Tibial nerve (tissue), 4 donors: ENCODE measurements at places on chromosomes 3 and 15. TPM values are rescaled to one million over a fixed set of nuclear protein-coding genes. Genes with fewer than 3 reads are reported as not detected.
A peak's percentile ranks its signal among the peaks of the same experiment; 100 is the strongest.

GRCh38 chr15:78943692-78944091 is 1.2 kb downstream of the CTSH start:
- no peak for DNase-seq

DNA sequence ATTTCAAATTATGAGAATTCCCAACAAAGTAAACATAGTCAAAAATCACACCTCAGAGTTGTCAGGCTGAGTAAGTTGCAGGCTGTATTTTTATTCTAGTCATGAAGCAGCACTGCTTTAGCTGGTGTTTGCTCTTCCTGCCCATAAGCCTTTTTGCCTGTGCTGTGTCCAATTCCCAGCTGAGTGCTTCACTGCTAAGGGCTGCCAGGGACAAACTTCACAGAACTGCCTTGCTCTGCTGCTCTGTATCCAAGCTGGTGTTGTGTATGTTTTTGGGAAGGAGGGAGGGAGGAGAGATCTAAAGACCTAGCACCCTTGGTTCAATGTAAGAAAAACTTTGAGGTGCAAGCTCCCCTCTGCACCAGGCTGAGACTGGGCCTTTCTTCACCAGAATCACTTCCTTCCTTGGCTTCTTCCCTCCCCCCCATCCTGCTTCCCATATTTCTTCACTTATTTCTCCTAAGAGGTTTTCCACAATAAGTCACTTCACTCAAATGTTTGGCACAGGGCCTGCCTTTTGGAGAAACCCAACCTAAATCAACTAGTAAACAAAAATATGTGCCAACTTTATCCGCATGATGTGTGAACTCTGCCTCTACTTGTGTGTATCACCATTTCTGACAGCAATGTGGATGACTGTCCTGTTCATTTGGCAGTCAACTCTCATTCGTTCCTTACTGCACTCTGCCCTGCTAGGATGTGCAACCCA is 156.1 kb downstream of the TBL1XR1 start:
- DNase-seq = peak; percentile 37

GRCh38 chr3:171453180-171453886 is 6.9 kb downstream of the TNIK start:
- no peak for DNase-seq

DNA sequence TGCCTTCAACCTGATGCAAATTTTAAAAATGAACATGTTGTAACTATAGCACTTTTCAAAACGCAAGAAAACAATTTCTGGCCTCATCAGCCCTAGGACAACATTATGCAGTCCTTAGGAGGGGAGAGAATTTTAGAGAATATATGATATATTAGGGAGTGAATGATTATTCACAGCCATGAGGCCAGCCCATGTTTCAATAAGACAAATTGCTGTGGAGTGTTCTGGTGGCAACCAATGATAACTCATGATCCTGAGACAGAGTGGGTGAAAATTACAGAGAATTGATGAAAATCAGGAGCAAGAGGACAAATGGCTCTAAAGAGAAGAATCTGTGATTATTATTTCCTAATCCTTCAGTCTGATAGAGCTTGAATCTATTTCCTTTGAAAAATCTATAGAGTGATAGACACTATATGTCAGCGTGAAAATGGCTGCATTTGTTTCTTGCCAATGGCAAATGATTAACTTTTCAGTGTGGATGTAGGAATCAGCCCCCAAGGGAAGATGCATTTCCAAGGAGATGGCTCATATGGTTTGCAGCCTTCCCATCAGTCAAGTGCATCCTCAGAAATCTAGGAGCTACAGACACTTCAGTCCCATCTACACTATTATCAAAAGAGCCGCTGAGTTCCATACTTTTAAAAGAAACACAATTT is 761.0 kb upstream of the ARRDC4 start:
- no peak for DNase-seq

DNA sequence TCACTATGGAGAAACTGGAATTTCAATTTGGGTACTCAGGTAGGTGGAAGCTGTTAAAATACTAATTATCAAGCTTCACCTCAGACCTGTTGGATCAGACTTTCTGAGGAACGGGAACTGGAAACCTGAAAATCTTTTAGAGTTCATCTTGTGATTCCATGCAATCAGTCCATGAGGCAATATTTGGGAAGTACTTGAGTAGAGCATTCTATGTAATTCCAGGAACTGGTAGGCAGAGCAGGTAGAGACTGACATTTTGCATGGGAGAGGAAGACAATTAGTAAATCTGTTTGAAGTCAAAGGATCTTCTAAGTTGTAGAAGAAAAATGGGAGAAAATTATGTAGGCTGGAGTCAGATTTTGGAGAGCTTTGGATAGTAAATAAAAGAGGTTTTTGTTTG is 43.1 kb downstream of the FGF7 start:
- DNase-seq = no peak

DNA sequence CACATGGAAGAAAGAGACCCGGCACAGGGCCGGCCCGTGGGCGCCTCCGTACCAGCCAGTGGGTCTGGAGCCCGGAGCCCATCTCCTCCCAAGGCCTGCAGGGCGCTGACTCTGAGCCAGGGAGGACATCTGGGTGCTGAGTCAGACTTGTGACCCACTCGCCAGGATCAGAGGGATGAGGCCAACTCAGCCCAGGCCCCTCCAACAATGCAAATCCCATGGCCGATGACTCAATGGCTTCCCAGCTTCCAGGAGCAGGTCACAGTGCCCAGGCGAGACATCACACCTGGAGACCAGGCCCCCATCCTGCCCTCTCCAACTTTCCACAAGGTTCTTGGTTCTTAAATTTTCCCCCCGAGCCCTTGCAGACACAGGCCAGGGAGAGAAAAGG is 95.1 kb downstream of the LRIG1 start:
- DNase-seq = no peak

DNA sequence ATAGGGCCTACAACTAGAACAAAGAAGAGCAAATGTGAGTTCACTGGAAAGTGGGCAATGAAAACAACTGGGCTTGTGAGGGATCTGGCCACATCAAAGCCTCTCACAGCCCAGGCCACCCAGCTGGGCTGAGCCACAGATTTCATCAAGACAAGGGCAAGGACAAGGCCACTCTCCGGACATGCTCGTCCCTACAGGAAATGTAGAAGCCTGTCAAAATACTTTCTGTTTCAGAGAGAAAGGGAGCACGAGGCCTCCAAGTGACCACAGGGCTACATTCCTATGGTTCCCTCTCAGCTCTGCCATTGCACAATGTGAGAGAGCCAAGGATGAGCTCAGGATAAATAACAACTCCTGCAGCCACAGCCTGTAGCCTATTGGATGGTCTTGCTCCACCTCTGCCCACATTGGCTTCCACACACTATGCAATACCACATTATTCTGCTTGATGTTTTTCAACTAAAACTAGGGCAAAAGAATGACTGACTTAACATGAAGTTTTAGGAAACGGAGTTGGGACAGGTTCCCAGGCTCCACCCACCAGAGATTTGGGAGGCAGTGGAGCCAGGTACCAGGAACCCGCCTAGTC is 12.1 kb downstream of the TBC1D2B start:
- peak; percentile 89 for DNase-seq

DNA sequence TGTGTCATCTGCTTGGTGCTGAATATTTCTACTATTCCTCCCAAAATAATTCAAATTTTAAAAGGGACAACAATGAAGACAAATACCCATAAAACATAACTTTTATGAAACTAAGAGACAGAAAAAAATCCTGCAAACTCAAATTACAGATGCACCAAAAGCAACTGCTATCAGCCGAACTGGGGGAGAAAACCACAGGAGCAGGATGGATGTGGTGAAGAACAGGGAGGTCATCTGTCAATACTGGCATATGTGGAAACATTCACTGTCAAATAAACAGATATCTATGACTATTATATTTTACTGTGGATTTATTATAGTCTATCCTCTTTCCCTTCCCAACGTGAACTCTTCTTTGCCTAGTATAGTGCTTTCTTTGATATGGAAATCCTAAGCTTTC is 53.3 kb upstream of the CPOX start:
- DNase-seq = no peak

- no peak for DNase-seq
Measured at GRCh38 chr3:76724706-76725105, 315.2 kb upstream of the ROBO2 start.

DNA sequence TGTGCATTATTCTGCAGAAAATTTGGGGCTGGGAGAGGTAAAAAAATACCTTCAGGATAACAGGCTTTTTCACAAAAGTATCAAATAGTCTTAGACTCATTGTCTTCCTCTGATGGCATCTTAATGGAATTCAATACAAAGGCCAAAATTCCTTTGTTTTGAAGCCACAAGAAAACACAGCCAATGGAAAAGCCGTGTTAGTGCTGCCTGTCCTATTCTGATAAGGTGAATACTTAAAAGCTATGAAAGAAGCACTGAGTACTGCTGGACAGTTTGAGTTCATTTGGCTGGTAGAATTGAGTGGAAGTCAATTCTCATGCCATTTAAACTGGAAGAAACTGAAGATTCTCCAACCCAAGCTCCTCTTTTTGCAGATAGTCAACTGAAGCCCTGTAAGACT is 395.3 kb upstream of the TPRG1 start:
- no peak for DNase-seq

- no peak for DNase-seq
Measured at GRCh38 chr3:50245251-50245745, 9.3 kb downstream of the GNAI2 start.

GRCh38 chr15:30878515-30878914 is 25.2 kb upstream of the FAN1 start:
- no peak for DNase-seq

DNA sequence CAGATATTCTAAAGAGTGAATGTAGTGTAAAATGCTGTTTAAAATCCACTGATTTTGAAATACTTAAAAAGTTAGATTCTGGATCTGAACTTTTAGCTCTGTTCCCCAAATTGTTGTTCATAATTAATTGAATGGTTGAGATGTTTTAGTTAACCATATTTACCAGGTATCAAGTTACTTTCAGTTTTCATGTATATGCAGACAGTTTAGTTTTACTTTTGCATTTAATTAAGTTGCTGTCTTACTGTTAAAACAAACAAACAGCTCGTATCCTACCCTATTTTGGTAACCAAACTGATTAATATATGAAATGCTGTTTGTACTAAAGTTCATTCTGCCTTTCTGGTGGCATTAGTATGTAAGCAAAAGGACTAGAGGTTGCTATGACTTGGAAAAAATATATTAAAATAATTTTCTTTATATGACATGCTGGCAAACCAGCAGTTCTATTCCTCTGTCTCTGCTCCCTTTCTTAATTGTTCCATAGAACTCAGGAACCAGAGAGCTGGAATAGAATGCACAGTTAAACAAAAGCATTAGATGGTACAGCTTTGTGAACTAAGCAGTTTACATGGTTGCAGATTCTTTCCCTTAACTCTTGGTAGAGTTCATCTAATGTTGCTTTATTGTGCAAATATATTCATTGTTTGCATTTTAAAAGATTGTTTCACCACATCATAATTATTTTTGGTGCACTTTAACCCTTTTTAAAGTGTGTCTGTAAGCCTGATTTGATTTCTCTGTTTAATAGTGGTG is 39.5 kb upstream of the SCAANT1 start:
- no peak for DNase-seq

DNA sequence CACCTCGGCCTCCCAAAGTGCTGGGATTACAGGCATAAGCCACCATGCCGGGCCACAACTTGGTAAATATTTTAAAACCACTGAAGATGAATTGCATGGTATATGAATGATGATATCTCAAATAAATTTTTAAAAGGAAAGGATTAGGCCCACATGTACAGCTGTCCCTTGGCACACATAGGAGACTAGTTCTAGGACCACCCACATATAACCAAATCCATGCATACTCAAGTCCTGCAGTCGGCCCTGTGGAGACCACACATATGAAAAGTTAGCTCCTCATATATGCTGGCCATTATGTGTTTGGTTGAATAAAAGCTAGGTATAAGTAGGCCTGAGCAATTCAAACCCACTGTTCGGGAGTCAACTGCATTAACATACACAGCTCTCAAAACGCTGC is 10.6 kb downstream of the CLPX start:
- DNase-seq = no peak

GRCh38 chr15:51369451-51369761 is 28.0 kb downstream of the GLDN start:
- DNase-seq = no peak

GRCh38 chr3:69511361-69511760 is 125.5 kb upstream of the FRMD4B start:
- DNase-seq = no peak

GRCh38 chr15:61084472-61084871 is 144.6 kb downstream of the RORA start:
- no peak for DNase-seq

DNA sequence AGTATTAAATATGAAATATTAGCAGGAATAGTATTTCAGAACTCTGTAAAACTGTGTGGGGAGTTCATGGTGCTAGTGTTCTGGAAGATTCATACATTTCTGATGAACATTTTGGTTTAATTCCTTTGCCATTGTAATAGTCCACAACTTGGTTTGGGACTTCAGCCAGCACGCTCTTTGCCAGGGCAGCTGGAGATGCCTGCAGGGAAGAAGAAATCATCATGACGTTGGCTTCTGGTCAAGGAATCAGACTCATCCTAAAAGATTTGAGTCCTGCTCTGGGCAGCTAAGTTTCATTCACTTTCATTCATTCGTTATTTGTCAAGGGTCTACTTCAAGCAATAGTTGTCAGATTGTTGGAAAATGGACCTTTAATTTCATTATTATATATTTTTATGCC is 32.4 kb upstream of the MRPL3 start:
- no peak for DNase-seq

- no peak for DNase-seq
Measured at GRCh38 chr3:108664266-108664665, 74.7 kb downstream of the DZIP3 start.

GRCh38 chr15:90054618-90055097 is 47.6 kb downstream of the IDH2 start:
- no peak for DNase-seq

- no peak for DNase-seq
Measured at GRCh38 chr3:65635657-65636056, 403.1 kb downstream of the MAGI1 start.

- no peak for DNase-seq
Measured at GRCh38 chr3:115042351-115042750, 104.7 kb downstream of the ZBTB20 start.

- no peak for DNase-seq
Measured at GRCh38 chr3:19898721-19899120, 35.3 kb downstream of the EFHB start.

DNA sequence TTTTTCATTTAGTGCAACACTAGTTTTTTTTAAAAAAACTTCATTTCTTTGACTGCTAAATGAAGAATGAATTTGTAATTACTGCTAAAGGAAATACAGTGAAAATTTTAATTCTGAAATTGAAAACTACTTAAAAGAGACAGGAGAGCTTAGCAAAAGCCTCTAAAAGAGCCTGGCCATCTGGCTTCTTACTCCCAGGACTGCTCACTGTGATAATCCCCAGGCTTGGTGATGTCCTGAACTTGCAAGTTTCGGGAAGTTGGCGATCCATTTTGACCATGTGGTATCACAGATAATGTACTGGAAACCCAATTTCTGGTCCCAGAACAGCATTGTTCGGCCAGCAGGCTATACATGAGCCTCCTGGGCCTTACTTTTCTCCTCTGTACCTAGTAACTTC is 292.1 kb downstream of the FGF12 start:
- no peak for DNase-seq

- DNase-seq = no peak
Measured at GRCh38 chr15:62475591-62475990, 310.5 kb upstream of the C2CD4B start.

The EFCC1 gene
- total RNA-seq = 2.0 TPM

The PRRT3 gene
- total RNA-seq = 2.2 TPM

The VGLL3 gene
- total RNA-seq = 67.1 TPM

The CILP gene
- total RNA-seq = 69.5 TPM

The SPTBN5 gene
- total RNA-seq = 19.0 TPM

The CPNE9 gene
- not detected for total RNA-seq

The CFAP100 gene
- total RNA-seq = 6.1 TPM

The BCL2A1 gene
- total RNA-seq = not detected

The CPLX3 gene
- not detected for total RNA-seq

The DOCK3 gene
- total RNA-seq = 5.9 TPM

The NOX5 gene
- 0.21 TPM for total RNA-seq
